ENCODE measurements at places on chromosomes 7 and 10.
A peak's percentile ranks its signal among the peaks of the same experiment; 100 is the strongest.

DNA sequence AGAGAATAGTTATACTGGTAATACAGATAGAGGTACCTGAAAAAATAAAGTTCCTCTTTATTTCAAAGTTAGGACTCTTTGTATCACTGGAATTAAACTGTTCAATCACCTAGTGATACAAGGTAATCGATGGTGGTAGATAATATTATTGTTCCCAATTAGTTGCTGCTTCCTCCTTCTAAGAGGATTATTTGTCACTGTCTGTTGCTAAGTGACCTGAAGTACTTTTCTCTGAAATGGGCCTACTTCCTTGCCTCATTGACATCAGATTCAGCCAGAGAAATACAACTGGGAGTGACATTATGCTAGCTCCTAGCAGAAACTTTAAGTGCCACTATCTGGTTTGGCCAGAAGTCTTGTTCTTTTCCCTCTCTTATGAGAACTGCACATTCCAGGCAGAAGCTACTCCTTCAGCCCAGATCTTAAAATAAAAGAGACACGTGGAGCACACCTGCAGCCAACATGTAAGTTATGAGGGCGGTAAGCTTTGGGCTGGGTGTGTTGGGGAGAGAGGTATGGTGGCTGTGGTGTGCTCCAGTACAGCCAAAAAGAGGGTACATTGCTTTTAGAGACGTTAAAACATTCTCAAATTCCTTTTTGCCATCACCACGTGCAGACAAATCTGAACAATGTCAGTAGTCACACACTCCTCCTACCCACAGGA is 54.8 kb downstream of the MINDY3 start:
- DNase-seq = no peak
- H3K27ac ChIP-seq = no peak overlapping the region
- no peaks in the 10 kb centered on the region for H3K27me3 ChIP-seq
- no peak overlapping the region for H3K4me3 ChIP-seq

GRCh38 chr7:116363637-116364432 is 135.7 kb upstream of the CAV2 start:
- H3K27me3 ChIP-seq = no peaks in the 10 kb centered on the region
- no peak for DNase-seq
- H3K36me3 ChIP-seq = no peaks in the 10 kb centered on the region
- no peak overlapping the region for H3K27ac ChIP-seq
- H3K4me3 ChIP-seq = no peak overlapping the region
- H3K4me1 ChIP-seq = peaks cover 14% of the 10 kb centered on the region

DNA sequence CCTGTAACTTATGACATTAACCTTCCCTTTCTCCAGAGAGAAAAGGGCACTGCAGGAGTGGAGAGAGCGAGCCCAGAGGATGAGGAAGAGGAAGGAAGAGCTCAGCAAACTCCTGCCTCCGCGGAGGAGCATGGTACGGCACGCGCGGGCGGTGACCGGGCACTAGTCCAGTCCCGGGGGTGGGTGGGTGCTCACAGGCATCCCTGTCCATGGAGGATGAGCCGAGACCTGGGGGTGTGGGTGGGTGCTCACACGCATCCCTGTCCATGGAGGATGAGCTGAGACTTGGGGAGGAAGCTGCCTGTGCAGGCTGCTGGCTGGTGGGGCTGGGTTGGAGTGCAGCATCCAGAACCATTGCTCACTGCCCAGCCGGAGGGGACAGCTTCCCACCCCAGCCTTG is 23.8 kb downstream of the LRRC27 start:
- peaks cover 6% of the 10 kb centered on the region for H3K36me3 ChIP-seq
- no peak for DNase-seq
- H3K4me3 ChIP-seq = no peak overlapping the region
- no peak overlapping the region for H3K27ac ChIP-seq
- H3K27me3 ChIP-seq = no peaks in the 10 kb centered on the region

- no peaks in the 10 kb centered on the region for H3K36me3 ChIP-seq
- H3K4me3 ChIP-seq = no peak overlapping the region
- peaks cover 15% of the 10 kb centered on the region for H3K4me1 ChIP-seq
- no peak overlapping the region for H3K27ac ChIP-seq
Observed at GRCh38 chr7:132607656-132608055, 31.4 kb upstream of the PLXNA4 start.

GRCh38 chr10:122102869-122103525 is 114.0 kb downstream of the TACC2 start:
- no peak overlapping the region for H3K27ac ChIP-seq
- no peaks in the 10 kb centered on the region for H3K27me3 ChIP-seq
- no peaks in the 10 kb centered on the region for H3K36me3 ChIP-seq
- H3K4me1 ChIP-seq = peaks cover 20% of the 10 kb centered on the region
- no peak overlapping the region for H3K4me3 ChIP-seq

GRCh38 chr10:106625751-106626150 is 538.8 kb downstream of the SORCS1 start:
- H3K4me3 ChIP-seq = no peak overlapping the region
- DNase-seq = no peak
- H3K27me3 ChIP-seq = no peaks in the 10 kb centered on the region
- no peaks in the 10 kb centered on the region for H3K4me1 ChIP-seq
- H3K36me3 ChIP-seq = no peaks in the 10 kb centered on the region

- H3K4me3 ChIP-seq = no peak overlapping the region
- H3K27ac ChIP-seq = no peak overlapping the region
- no peaks in the 10 kb centered on the region for H3K27me3 ChIP-seq
- H3K36me3 ChIP-seq = no peaks in the 10 kb centered on the region
- H3K4me1 ChIP-seq = no peaks in the 10 kb centered on the region
Observed at GRCh38 chr10:59108886-59109288, 67.6 kb upstream of the PHYHIPL start.

- H3K27ac ChIP-seq = no peak overlapping the region
- DNase-seq = no peak
- no peaks in the 10 kb centered on the region for H3K36me3 ChIP-seq
- peaks cover 4% of the 10 kb centered on the region for H3K27me3 ChIP-seq
Observed at GRCh38 chr7:138151731-138152577, 75.7 kb downstream of the AKR1D1 start.

DNA sequence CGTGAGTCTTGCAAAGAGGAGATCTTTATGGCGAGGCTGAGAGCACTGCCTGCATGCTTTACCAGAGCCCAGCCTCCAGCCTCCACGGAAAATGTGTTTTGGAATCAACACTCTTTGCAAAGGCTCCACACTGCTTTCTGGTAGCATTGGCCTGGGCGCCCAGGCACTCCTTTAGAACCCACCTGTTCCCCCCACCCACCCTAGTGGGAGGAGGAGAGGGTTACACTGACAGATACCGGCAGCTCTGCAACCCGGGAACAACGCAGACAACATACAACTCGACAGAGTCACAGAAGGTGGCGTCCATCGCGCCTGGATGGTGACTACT is 5.5 kb upstream of the MNX1 start:
- H3K27ac ChIP-seq = no peak overlapping the region
- H3K4me1 ChIP-seq = peaks cover 25% of the 10 kb centered on the region
- peaks cover 100% of the 10 kb centered on the region for H3K27me3 ChIP-seq
- H3K36me3 ChIP-seq = no peaks in the 10 kb centered on the region
- no peak for DNase-seq

GRCh38 chr10:12348294-12348869 is 965 bp upstream of the CAMK1D start:
- peak overlapping the region; percentile 85 for H3K4me3 ChIP-seq
- no peaks in the 10 kb centered on the region for H3K36me3 ChIP-seq
- peak; percentile 5 for DNase-seq
- H3K27ac ChIP-seq = peak overlapping the region; percentile 65
- no peaks in the 10 kb centered on the region for H3K27me3 ChIP-seq
- peaks cover 16% of the 10 kb centered on the region for H3K4me1 ChIP-seq

- H3K4me3 ChIP-seq = no peak overlapping the region
- H3K27me3 ChIP-seq = no peaks in the 10 kb centered on the region
- no peak overlapping the region for H3K27ac ChIP-seq
- H3K36me3 ChIP-seq = no peaks in the 10 kb centered on the region
Observed at GRCh38 chr7:45983720-45984255, 62.7 kb upstream of the IGFBP3 start.

DNA sequence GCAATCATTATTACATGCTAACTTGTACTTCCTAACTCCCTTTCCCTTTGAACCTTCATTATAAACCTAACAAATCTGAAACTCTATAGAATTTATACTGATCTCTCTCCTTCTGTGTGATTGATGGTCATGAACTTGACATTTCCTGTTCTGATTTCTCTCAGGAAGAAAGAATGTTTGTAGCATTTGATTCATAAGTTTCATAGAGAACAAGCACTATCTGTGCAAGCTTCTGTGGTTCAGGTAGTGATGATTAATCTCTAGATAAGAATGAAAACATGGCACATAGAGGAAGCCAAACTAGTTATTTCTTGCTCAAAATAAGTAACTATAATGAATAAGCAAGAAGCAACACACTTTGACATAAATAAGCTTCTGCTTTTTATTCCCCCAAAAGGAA is 34.2 kb downstream of the TFPI2 start:
- no peak overlapping the region for H3K27ac ChIP-seq
- H3K4me3 ChIP-seq = no peak overlapping the region
- no peaks in the 10 kb centered on the region for H3K36me3 ChIP-seq

All from heart right ventricle (tissue), 16 donors.